ENCODE measurements at places on chromosomes 1 and 21.

- DNase-seq: no peak
Observed at GRCh38 chr1:84078108-84078841, 65.8 kb upstream of the PRKACB start.

GRCh38 chr1:39691383-39692151, at the start of gene HPCAL4:
Gene HPCAL4, minus strand, starts transcription at chr1:39691433. Its CDS starts 6,830 bp downstream, at chr1:39684603.
- peak; percentile 91 for DNase-seq

GRCh38 chr1:16072616-16073484, 601 bp downstream of the FAM131C start:
- DNase-seq: peak; percentile 23

- no peak for DNase-seq
Observed at GRCh38 chr1:38118976-38119375, 72.4 kb upstream of the POU3F1 start.

- DNase-seq: no peak
Observed at GRCh38 chr1:26412180-26412840, 1.7 kb downstream of the LIN28A start.

GRCh38 chr1:33466159-33466558, 6.3 kb upstream of the ZSCAN20 start:
- no peak for DNase-seq

- DNase-seq: no peak
Observed at GRCh38 chr1:190540366-190540765, 62.7 kb upstream of the BRINP3 start.
